ENCODE measurements at places on chromosomes 5 and 9.

- no peak for DNase-seq
Measured at GRCh38 chr5:132662925-132663770, 5.2 kb downstream of the IL13 start.

DNA sequence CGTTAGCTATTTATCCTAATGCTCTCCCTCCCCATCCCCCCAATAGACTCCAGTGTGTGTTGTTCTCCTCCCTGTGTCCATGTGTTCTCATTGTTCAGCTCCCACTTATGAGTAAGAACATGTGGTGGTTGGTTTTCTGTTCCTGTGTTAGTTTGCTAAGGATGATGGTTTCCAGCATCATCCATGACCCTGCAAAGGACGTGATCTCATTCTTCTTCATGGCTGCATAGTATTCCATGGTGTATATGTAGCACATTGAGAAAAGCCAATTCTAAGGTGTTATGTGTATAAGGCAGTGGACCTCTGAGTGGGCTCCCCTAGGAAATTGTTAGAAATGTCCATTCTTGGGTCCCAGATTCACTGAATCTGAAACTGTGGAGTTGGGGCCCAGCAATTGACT, 103.1 kb upstream of the MYO10 start:
- DNase-seq, result no peak

GRCh38 chr5:91468651-91469422, 85.7 kb upstream of the ARRDC3 start:
- no peak for DNase-seq

- no peak for DNase-seq
Measured at GRCh38 chr9:87595610-87596009, 97.9 kb downstream of the DAPK1 start.

GRCh38 chr5:13780081-13780480, 164.4 kb downstream of the DNAH5 start:
- DNase-seq, result no peak

Measured in AG09319 (cell line).